Stimulated activated CD8-positive, alpha-beta memory T cell treated with anti-CD3 and anti-CD28 coated beads, Interleukin-7, amount 100 ng/mL, for 24 hours (primary cell): ENCODE measurements at places on chromosomes 6 and 20.

DNA sequence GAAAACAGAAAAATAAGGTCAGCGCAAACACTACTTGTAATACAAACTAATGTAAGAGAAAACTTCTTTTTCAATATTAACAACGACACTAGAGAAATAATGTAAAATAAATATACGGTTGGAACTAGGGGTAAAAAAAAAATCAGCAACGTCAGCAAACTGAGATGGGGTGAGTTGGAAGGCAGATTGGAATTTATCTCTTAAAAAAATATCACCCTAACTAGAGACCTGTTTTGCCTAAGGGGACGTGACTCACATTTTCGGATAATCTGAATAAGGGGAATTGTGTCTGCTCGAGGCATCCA is 705 bp upstream of the UTRN start:
- DNase-seq: no peak

DNA sequence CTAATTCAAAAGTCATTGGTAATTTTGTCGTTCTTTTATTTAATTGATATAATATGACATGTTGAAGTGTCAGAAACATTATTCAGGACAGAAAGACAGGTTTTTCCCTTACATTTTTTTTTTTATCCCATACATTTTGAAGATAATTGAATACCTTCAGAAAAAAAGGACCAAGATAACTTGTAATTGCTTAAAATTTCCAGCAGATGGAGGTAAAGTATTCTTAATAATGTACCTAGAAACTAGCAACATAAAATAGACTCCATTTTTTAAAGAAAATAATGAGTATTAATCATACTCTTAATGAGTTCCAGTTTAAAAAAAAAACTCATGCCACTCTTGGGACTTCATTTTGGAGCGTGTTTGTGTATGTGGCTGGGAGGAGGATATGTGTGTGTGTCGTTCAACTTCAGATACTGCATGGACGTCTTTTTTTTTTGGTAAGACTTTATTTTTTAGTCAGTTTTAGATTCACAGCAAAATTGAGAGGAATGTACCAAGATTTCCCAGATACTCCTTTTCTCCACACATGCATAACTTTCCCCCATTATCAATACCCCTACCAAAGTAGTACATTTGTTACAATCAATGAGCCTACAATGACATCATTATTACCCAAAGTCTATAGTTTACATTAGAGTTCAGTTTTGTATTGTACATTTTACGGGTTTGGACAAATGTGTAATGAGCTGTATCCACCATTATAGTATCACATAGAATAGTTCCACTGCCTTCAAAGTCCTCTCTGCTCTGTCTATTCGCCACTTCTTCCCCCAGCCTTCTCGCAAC is 79.4 kb downstream of the ROS1 start:
- DNase-seq: no peak

DNA sequence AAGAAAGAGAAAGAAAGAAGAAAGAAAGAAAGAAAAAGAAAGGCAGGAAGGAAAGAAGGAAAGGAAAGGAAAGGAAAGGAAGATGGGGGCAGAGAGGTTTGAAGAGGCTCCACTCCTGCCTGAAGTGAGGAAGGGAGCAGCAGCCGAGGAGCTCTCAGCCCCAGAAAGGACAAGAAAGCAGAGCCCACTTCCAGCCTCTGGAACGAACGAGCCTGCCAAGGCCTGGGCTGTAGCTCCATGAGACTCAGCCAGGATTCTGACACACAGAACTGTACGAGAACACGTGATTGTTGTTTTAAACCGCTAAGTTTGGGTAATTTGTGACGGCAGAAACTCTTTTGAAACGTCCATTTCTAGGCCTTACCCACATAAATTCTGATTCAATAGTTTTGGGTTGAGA is 69.5 kb downstream of the TTLL2 start:
- DNase-seq: no peak

DNA sequence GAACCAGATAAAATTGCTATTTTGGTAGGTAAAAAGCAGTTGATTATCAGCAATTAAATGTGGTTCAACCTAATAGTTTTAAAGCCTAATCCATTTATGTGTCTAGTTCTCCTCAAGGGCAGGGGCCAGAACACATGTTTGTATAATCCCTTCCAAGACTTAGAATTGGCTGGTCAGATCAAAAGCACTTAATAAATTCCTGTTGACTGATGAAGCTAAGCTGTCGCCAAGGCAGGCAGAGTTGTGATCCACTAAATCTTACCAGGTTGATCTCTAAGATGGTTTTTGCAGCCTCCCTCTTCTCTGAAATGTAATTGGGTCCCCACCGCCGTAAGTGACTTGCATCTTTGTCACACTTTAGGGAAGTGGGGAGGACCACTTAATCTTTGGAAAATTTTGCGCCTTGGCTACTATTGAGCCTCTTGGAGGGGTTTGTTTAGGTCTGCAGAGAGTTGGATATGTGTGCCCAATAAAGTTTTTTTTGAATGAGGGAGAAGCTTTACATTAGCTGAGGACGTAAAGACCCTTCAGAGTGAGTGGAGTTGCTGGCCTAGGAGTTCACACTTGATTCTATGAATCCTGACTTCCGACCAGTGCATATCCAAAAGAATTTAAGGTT is 65.9 kb downstream of the PHF20 start:
- DNase-seq: no peak

- no peak for DNase-seq
Observed at GRCh38 chr6:32883789-32884188, 29.8 kb downstream of the PSMB9 start.

GRCh38 chr6:114085211-114085610 is 114.3 kb upstream of the HDAC2 start:
- DNase-seq: no peak

DNA sequence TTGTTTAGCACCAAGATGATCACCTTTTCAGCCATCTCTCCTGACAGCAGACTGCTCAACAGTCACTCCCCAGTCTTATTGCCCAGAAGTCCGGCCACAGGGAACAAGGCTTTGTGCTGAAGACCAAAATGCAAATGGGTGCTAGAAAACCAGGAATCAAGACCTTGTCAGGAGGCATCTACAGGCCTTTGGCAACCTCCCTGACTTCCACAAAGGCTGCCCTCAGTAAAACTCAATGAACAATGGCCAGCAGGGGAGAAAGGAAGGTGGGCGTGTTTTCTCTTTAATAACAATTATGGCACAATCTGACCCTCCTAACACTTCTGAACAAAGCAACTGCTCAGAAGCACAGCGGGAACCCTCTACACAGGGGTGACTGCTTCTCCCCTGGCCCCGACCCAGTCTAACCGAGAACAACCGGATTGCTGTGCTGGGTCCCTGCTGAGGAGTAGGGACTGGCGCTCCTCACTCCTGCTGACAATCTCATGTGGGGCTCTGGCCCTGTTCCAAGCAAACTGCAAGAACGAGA is 41.6 kb downstream of the PLCG1 start:
- no peak for DNase-seq

DNA sequence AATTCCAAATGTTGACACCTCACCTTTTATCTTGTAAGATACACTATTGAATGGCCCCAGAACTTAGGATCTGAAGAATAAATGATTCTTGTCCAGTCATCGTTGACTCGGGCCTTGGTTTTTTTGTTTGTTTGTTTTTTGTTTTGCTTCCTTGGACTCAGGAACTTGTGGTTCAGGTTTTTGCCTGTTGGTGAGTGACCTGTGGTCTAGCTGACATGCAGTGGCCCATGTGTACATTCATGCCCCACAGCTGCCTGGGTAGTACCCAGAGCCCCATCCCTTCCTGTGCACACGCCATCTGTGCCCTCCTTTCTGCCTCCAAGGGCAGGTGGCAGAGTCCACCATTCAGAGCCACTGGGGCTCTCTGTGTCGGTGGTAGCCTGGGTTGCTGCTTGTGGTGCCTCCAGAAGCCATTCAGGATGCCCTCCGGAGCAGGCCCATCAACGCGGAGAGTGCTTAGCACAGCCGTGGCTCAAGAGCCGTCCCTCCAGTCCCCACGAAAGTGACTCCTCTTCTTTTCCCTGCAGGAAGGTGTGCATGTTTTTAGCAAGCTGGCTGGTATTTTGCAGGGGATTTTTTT is 85.9 kb downstream of the SYNJ2 start:
- DNase-seq: no peak

DNA sequence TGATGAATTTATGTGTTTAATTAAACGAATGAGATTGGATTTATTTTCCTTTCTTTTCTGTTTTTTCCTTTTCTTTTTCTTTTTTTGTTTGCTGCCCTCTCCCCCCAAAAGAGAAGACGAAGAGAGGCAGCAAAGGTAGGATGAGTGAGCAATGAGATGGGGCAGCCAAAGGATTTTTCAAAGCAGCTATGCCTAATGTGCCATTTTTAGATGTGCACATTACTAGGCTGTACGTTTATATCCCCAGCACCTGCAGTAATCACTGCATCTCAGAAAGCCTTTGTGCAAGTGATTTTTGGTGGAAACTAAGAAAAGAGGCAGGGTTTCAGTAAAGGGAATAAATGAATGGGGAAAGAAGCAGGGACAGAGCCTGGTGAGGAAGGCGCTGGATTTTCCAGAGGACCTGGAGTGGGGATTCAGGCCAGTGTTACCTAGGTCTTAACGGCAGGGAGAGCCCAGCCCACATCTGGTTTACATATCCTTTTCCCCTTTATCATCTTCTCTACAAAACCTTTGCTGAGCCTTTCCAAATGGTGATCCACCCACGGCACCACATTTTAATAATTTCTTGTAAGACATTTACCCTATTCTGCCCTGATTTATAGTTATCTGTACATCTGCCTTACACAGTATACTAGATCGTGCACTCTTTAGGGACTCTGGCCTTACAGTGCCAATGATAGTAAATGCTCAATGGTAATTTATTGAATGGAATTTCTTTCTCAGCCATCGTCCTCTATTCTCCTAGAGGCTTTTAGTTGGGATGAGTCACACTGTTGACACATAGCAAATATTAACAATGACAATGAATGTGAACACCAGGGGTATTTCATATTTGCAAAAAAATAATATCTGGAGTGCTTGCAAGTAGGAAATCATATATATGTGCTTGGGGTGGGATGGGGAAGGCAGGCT is 38.3 kb upstream of the ATXN1 start:
- DNase-seq: no peak

DNA sequence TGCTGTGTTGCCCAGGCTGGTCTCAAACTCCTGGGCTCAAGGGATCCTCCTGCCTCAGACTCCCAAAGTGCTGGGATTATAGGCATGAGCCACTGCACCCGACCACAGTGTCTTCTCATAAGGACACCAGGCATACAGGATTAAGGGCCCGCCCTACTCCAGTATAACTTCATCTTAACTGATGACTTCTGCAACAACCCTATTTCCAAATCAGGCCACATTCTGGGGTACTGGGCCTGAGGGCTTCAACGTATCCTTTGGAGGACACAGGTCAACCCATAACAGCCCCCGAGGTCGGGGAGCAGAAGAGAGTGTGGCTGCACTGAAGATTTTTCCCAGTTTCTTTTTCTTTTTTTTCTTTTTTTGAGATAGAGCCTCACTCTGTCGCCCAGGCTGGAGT is 39.7 kb downstream of the SUN5 start:
- DNase-seq: no peak

DNA sequence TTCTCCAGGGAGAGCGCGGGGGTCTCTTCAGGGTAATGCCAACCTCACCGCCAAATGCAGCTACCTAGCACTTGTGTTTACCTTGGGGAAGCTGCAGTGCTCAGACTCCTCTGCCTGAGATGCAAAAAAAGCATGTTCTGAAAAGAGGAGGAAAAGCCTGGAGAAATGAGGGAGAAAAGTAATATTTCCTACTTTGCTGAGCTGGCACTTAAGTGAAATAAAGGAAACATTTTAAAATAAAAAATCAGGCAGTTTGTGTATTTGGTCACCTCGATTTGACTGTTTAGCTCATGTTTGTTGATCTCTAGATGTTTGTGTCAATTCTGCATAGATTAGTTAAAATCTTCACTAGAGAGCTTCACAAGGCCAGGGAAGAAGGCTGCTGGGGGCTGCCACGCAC is 487.2 kb downstream of the QKI start:
- DNase-seq: no peak

DNA sequence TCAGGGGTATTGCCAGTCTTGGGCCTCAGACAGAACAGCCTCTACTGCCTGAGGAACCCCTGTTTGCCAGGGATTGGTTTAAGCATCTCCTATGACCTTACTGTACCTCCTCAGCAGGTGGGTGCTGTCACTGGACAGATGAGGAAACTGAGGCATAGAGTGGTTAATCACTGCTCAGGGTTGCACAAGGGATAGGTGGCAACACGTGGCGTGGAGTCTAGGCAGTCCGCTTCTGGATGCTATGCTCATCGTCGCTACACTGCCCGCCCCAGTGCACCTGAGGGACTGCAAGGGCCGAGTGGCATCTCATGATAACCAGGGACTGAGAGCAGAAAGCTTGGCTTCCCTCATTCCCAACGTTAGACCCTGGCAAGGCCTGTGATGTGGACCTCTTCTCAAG is 101.8 kb upstream of the SULF2 start:
- DNase-seq: no peak

DNA sequence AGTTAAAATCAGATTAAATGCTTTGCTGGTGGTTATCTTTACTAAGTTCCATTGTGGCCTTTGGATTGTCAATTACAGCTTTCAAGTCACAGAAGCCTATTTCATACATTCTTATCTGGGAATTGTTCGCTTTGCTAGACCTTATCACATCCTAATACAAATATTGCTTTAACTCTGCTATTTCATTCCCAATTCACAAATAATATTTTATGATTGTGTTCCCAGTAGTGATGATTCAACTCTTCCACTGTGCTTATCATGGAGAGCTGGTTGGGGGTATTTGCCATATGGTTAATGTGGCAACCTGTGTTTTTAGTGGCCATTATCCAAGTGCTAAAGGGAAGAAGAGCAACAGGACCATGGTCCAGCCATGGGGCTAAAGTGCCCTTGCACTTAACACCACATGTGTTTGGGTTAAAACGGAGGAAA is 72.9 kb upstream of the GLP1R start:
- no peak for DNase-seq
